ENCODE measurements at places on chromosomes 7 and 10.

GRCh38 chr10:131901181-131901829 lies 497 bp downstream of the PPP2R2D start:
- no peak for DNase-seq

DNA sequence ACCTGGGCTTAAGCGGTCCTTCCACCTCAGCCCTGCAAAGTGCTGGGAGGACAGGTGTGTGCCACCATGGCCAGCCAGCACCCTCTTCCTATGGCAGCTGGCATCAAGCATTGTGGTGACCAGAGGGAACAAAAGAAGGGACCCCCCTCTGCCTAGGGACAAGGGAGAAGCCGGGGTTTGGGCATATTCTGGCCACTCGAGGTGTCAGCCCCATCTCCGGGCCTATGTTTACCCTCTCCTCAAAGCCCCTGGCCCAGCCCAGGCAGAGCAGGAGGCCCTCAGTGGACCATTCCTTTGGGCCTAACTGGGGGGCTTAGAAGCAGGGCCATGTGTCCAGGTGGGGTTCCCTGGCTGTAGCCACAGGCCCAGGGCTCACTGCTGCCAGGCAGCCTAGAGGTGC lies 23.9 kb downstream of the VSIR start:
- DNase-seq: no peak

GRCh38 chr10:12797471-12798262 lies 203.8 kb downstream of the CCDC3 start:
- no peak for DNase-seq

GRCh38 chr7:111089822-111090426 lies 1.0 kb upstream of the LRRN3 start:
- no peak for DNase-seq

- no peak for DNase-seq
Observed at GRCh38 chr7:28182071-28182471, 1.5 kb upstream of the JAZF1 start.

DNA sequence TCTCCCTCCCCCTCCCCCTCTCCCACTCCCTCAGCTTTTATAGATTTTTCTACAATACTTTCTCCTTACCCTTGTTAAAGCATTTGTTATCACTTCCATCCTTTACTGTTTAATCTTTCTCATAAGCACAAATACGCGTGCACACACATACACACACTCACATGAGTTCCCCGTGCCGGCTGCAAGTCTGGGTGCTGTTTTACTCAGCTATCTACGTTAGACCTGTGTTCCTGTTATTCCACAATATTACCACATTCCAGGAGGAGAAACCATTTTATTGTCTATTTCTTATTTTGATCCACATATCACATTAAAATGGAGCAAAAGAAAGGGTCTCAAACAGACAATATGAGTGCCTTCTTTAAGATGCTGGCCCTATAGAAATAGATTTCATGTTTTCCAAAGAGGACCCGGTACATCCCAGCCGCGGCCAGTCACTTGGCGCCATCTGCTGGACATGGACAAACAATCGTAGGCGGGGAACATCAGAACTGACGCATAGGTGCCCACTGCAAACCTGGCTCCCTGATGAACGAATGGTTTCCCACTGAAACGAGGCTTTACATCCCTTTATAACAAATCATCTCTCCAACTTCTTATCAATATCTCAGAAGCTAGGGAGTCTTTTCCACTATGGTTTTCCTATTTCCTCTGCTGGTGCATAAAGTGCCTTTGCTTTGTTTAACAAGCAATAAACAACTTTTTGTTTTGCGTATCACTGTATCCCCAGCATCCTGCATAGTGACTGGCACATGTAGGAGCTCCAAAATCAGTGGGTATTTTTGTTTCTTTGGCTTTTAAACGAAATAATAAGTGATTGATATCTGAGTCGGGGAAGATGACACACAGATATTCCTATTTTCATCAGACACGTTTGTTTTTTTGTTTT lies 25.2 kb upstream of the OPTN start:
- DNase-seq: no peak

DNA sequence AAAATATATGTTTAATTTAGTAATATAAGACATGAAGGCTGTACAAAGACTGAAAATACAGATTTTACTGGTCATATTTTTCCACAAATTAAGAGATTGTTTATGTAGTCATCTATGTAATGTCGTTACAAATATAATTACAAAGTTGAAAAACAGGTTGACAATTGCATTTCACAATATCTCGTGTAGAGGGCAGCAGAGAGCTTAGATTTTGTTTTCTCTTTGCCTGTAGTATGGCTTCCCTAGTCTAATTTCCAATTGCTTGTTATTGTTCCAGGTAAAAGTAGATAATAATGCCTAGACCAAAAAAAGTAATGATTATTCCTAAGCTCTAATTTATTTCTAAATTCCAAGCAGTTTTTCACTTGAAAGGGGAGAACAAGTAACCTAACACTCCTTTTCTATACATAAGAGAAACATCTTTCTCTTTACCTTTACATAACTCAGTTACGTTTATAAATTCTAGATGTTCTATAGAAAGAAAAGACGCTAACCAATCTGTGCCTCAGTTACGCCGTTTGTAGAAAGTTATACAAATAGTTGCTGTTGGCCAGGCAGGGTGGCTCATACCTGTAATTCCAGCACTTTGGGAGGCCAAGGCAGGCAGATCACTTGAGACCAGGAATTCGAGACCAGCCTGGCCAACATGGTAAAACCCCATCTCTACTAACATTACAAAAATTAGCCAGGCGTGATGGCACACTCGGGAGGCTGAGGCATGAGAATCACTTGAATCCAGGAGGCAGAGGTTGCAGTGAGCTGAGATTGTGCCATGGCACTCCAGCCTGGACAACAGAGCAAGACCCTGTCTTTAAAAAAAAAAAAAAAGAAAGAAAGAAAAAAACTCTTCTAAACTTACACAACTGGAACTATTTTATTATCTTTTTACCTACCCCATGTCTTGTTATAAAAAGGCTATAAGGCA lies 30.0 kb downstream of the NET1 start:
- peak; percentile 19 for DNase-seq

DNA sequence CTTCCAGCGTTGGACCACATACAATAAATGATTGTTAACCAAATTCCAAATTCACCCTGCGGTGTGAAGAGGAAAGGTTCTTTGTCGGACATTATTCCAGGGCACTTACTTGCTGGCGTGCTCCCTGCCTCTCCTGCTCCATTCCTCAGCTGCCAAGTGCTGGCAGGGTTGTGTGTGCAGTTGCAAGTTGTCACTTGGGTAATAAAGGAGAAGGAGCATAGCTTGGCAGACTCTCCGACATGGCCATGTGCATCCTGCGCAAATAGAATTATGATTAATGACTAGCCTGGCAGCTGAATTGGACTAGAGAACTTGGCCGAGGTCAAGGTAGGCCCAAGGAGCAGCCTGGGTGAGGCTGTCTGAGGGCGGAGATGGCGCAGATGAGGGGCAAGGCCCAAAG lies 92.3 kb upstream of the ELMO1 start:
- DNase-seq: no peak

DNA sequence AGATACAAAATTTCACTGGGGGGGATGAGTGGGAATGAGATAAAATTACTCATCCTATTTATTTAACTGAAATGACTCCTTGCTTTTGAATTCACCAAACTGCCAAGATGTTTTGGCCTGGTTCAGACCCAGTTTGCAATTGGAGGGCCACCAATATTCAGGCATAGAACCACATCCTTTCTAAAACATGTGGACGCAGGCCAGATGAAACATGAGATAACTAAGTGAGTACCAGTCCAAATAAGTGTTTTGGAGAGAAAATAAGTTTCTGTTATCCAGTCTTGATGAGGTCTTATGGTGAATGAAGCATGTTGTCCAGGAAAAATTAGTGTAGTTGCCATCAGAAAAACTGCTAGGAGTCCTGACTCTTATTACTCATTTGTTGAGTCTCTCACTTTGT lies 36.3 kb upstream of the PDK4 start:
- DNase-seq: no peak
